ENCODE measurements at places on chromosomes 6 and 20. TPM values are rescaled to one million over a fixed set of nuclear protein-coding genes. Genes with fewer than 3 reads are reported as not detected.

Gene DACT2
- total RNA-seq, result not detected

Gene PHACTR2
- total RNA-seq, result 23.5 TPM

Gene SLC17A3
- total RNA-seq, result not detected

Gene GTSF1L
- total RNA-seq, result not detected
